Neural progenitor cell (in vitro differentiated cells): ENCODE measurements at places on chromosomes 11 and 22. TPM values are rescaled to one million over a fixed set of nuclear protein-coding genes. Genes with fewer than 3 reads are reported as not detected.

GRCh38 chr11:84720706-84721402 lies 906.3 kb downstream of the DLG2 start:
- DNase-seq: peak; percentile 53

GRCh38 chr11:2417856-2418692 lies 17.5 kb downstream of the TSSC4 start:
- no peak for DNase-seq

DNA sequence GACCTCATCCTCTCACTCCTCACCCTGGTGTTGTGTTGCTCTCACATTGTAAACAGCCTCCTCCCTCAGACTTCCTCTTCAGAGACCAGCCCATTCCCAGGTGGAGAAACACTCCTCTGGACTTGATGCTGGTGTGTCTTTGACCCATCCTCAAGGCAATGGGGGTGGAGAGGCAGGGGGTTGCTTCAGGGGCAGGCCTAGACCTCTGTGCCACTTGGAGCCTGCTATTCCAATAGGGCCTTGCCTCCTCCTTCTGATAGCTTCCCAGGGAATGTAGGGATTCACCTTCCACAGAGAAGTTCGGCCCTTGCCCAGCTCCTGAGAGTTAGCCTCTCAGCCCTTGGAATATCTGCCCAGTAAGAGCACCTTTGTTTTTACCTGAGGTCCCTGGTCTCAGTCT lies 606.6 kb upstream of the CADM1 start:
- no peak for DNase-seq

The TENM4 gene
- total RNA-seq: 5.1 and 16.6 TPM in 2 replicates

DNA sequence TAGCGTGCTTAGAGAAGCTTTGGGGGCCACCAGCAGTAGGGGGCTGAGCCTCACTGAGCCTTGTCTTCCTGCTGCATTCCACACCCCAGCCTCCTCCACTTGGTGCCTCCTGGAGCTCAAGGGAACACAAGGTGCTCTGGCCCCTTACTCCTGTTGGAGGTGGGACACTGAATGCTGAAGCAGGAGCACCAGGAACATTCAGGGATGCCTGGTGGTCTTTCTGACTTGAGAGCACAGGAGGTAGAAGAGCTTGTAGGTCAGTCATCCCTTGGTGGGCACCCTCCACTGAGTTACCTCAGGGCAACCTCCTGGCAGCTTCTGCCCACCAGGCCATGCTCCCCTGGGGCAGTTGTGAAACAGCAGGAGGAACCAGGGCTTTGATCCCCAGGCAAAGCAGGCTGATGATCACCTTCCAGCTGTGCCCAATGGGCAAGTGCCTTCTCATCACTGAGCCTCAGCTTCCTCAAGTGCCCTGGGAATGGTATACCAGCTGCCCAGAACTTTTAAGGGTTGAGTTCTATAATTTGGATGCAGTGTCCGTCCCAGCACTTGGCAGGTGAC lies 50.1 kb downstream of the CABIN1 start:
- no peak for DNase-seq

DNA sequence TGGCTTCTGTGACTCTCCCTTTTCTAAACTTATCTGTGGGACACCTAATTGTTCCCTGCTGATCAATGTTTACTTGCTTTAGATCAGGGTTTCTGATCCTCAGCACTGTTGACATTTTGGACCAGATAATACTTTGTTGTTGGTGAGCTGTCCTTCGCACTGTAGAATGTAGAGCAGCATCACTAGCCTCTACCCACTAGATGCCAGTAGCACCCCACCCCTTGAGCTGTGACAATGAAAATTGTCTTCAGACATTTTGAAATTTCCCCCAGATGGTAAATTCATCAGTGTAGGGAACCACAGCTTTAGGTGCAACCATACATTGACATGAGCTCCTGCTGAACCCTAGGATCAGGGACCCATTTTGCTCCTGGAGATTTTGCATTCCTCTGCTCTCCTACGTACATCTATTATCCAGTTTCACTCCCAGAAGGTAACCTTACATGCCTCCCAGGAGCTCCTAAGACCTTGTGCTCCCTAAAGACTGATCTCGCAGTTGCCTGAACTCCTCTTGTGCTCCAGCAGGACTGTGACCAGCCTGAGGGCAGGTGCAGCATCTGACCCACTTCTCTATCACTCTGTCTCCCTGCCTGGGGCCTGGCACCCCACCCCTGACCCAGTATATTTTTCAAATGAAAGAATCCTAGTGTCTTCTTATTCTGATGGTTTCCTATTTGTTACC lies 107.8 kb downstream of the FAR1 start:
- DNase-seq: peak; percentile 40

DNA sequence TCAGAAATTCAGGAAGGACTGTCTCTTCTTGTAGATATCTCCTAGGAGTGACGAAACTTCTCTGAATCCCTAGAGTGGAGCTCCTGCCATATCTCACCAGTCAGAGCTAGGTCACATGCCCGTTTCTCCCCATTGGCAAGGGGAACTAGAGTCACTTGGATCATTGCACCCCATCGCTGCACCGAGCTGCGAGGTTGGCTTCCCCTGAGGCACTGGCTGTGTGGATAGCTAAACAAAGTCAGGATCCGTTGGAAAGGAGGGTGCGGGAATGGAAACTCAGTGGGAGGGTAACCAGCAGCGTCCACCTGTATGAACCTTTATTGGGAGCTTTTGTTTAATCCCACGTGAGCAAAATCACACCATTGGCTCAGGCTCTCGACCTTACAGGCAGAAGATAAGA lies 283.8 kb downstream of the BRD1 start:
- no peak for DNase-seq

DNA sequence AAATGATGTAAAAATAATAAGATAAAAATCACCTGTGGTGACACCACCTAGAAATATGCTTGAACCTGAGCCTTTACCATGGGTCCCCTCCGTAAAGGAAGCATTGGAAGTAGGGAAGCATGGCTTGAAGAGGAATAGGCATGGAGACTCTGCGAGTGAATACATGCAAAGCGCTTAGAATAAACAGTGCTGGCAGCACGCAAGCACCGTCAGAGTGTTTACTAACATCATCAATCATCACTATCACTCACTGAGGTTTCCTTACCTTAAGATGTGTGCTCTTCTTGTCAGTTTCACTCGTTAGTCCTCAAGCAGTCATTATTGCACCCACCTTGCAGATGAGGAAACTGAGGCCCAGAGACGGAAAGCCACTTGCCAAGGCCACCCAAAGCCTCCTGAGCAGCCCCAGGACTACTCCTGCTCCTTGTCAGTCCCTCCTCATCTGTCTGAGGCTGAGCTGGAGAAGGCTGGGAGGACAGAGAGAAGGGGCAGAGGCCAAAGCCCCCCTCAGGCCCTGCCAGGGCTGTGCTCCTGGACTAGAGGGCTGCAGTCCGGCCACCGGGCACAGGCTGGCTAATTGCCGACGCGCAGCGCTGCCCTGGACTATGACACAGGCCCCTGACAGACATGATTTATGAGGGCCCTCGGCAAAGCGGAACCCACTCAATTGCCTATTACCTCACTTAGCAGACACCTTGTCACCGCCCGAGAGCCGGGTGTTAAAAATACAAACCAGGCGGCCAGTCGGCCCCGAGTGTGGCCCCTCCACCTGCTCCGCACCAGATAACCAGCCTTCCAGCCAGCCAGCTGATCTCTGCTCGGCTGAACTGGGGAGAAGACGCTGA lies 168.9 kb downstream of the MN1 start:
- DNase-seq: no peak

- DNase-seq: no peak
Observed at GRCh38 chr11:95135155-95135554, 45.5 kb downstream of the ENDOD1 start.

- DNase-seq: no peak
Observed at GRCh38 chr22:21791635-21792625, 56.3 kb upstream of the YPEL1 start.

GRCh38 chr11:118359295-118359958 lies at the start of gene UBE4A:
Gene UBE4A, plus strand, starts transcription at chr11:118359600. Its CDS starts 5,481 bp downstream, at chr11:118365081.
- peak; percentile 96 for DNase-seq

DNA sequence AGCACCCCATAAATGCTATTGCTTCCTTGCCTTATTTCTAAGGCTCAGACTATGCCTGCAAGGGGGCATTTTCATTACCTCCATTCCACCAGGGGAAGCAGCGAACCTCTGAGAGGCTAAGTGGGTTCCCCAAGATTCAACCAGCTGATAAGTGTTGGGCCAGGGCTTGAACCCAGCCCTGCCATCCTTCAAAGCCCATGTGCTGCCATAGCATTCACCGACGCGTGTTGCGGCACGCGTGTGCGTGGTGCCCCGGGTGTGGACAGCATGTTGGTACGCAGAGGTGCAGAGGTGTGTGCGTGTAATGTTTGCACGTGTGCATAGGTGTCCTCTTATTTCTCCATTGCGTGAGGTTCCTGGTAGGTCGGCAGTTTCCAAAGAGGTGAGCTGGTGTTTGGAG lies 66.0 kb upstream of the PPARA start:
- DNase-seq: no peak

The RFPL1 gene
- not detected in 2 replicates for total RNA-seq

DNA sequence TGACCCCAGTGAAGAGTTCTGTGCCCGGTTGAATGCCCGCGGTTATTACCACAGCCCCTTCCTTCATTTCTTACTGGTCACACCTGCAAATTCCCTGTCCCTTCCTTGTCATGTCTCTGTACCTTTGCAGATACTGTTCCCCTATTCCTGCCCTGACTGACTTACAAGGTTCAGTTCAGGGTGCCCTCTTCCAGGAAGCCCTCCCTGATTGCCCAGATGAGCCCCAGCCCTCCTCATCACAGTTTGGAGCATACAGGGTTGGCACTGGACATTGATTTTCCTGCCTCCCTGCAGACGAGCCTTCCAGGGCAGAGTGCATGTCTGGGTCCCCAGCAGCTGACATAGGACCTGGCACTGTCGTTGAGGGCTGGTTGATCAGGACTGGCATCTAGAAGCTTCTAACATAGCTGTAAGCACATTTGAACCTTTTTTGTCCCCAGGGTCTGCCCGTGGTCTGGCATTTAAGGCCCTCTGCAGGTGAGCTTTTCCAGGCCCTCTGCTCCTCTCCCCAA lies 70.4 kb upstream of the SHISAL1 start:
- DNase-seq: no peak

The TNNI2 gene
- total RNA-seq: 1.2 and 2.6 TPM in 2 replicates

- no peak for DNase-seq
Observed at GRCh38 chr11:75656044-75656727, 12.7 kb downstream of the MAP6 start.

GRCh38 chr22:37568012-37568411 lies 7.7 kb downstream of the CDC42EP1 start:
- no peak for DNase-seq

GRCh38 chr22:40177738-40178416 lies at the start of gene TNRC6B:
Gene TNRC6B, plus strand, starts transcription at chr22:40177925. Its CDS starts 211 bp downstream, at chr22:40178136.
- DNase-seq: peak; percentile 93

DNA sequence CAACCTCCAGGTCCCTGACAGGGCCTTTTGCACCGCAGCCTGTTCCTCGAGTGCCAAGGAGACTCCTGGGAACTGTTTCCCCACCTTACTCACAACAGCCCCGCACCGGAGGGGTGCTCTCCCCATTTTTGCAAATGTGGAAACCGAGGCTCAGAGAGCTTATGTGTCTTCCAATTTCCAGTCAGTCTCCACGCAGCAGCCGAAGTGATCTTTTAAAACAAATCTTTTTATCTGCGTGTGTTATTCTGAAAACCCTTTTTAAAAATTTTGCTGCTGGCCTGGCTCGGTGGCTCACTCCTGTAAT lies 409 bp upstream of the TMEM134 start:
- no peak for DNase-seq

GRCh38 chr11:46367244-46367915 lies 14.1 kb upstream of the MDK start:
- DNase-seq: peak; percentile 84

- DNase-seq: no peak
Observed at GRCh38 chr22:42808521-42808920, 48.6 kb downstream of the ARFGAP3 start.

DNA sequence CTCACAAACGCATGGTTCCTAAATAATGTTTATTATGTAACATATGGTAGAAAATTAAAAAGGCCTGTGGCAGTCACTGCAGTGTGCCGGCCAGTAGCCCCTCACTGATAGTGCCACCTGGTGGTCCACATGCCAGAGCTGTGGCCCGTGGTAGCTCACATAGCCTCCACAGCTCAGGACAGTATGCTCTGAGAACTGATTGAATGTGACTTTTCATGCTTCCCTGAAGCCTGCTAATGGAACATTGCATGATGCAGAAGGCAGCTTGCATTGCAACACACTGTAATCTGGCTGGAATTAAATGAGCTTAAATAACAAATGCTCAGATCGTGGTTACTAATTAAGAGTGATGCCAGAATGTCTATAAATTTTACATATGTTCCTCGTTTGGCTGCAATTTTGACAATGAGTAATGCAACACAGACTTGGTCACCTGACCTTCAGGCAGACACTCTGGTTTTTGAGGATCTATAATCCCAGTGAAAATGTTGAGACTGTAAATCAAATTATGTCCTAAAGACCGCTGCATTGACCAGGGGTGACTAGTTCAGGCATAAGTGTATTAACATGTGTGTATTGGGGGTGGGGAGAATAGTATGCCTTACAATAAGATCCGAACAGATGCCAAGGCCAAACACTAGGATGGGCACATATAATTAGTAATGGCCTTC lies 566.4 kb downstream of the METTL15 start:
- peak; percentile 64 for DNase-seq

The SMC1B gene
- 0.06 and 0.09 TPM in 2 replicates for total RNA-seq

The GRK3 gene
- 20.8 and 21.4 TPM in 2 replicates for total RNA-seq

The GLYATL2 gene
- total RNA-seq: 2.1 and 2.7 TPM in 2 replicates

DNA sequence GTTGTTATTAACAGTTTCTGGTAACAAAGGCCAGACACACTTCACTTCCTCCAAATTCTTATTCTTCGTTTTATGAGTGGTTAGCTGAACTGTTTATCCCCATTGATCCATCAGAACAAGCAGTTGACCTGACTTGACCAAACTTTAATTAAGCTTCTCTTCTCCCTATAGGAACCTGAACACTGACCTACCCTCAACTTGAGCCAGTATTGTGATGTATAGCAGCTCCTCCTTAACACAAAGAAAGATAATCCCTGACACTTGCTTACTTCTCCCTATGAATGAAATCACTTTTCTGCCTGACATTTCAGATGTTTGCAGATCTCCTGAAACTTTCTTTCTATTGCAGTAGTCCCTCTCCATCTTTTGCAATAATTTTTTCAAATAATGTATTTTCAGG lies 41.9 kb downstream of the ANO5 start:
- DNase-seq: peak; percentile 33

The OR52N4 gene
- total RNA-seq: 0.12 TPM in 1 of 2 replicates, not detected in the other

GRCh38 chr22:41177040-41177621 lies 28.0 kb upstream of the L3MBTL2 start:
- no peak for DNase-seq

The DYNC2H1 gene
- total RNA-seq: 51.7 and 61.1 TPM in 2 replicates

The CYP2D6 gene
- total RNA-seq: 0.24 and 1.5 TPM in 2 replicates

DNA sequence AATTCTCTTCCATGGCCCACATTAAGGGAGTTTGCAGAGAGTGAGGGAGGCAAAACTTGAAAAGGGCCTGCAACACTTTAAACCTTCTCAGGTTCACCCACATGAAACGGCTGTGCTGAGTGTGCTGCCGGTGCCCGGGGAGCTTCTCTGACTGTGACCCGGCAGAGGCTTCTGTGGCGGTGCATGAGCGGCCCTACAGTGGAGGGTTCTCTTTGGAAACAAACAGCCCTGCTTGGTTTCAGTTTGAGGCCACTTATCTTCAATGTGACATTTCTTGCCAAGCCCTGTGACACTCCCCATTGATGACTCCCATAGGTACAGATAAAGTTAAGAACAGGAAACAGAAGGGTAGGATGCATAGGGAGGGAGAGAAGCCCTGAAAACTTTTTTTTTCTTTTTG lies 31.8 kb downstream of the FAM118A start:
- DNase-seq: no peak

GRCh38 chr11:4508886-4509285 lies 26.4 kb downstream of the OR52K1 start:
- no peak for DNase-seq

The SYT13 gene
- 8.6 and 9.0 TPM in 2 replicates for total RNA-seq
